ENCODE measurements at places on chromosomes 6 and 20.

DNA sequence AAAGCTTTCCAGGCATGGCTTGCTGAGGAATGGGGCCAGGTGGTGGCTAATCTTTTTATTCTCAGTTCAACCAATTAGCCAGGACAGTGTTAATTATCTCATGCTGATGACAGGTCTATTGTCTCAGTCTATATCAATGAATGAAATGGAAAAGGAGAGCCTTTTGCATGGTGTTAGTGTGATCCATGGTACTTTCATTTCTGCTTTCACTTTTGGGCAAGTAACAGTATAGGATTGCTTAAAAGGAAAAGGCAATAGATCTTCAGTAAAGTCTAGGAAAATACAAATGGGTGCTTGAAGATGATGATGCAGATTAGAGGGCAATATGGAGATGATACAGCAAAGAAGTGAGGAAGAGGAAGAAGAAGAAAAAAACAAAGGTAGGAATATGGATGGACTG is 430.3 kb downstream of the TFAP2A start:
- DNase-seq = no peak

DNA sequence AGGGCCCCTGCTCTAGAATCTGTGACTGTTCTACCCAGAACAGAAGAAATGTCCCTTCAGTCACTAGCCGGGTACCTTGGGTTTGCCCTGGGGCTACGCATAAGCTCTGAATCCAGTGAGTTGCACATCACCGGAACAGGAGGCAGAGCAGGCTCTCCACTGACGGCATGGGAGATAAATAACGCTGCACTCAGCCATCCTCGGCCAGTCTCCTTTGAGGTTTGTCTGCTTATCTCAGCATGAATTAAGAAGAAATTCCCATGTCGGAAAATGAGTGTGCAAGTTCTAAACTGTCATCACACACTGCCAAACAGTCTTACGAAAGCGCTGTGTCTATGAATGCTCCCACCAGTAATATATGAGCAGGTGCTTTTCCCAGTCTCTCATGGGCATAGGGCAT is 90.8 kb downstream of the FAM50B start:
- no peak for DNase-seq

DNA sequence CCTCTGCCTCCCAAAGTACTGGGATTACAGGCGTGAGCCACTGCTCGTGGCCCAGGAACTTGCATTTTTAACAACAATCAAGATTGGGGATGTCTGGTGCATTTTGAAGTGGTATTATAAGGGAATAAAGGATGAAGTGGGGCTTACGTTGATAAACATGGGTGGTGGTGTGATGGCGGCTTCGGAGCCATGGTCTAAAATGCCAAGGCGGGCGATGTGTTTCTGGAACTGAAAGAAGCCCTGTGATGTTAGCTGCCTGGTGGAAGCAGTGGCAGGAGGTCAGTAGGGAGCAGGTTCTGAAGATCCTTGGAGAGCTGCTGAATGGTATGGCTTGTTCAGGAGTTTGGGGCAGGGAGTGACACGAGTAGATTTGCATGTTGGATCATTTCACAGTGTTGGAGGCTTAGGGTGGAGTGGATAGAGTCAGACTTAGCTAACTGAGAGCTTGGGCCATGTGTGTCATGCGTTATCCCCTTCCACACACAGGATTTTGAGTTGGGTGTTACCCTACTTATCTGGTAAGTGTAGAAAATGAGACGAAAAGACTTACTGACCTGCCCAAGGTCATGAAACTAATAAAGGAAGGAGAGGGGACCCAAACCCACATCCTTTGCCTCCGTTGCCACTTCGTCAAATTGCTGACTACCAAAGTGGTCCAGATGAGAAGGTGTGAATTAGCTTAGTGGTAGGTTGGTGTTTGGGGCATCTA is 1.5 kb downstream of the NELFCD start:
- no peak for DNase-seq

GRCh38 chr6:149458806-149459205 is 26.0 kb downstream of the ZC3H12D start:
- no peak for DNase-seq

DNA sequence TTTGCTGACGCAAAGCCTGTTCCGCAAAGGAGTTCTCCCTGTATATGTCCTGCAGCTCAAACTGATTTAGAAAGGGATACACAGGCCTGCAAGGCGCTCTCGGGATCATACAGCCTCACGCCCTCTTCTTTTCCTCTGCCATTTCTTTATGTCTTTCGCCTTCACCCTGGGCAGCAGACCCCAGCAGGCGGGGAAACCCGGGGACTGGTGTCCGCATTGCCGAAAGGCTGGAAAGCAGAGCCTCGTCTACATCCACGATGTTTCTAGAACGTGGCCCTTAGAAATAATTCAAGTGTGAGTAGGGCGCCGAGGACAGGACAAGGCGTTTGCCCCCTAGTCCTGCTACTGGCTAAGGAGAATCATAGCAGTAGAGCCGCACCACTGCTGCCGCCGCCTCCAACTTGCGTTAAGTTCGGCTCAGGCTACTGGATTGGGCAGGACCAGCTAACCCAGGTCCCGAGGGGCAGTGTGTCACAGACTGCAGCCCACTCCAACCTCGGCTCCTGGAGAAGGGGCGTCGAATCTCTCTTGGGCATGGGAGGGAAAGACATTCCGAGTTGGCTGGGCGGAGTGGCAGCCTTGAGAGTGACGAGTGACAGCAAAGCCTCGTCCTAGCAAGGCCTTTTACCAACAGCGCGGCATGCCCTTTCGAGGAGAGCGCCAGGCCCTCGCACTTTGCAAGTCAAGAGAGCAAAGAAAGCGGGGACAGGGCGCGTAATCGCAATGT is 2.6 kb upstream of the TBX18 start:
- no peak for DNase-seq

DNA sequence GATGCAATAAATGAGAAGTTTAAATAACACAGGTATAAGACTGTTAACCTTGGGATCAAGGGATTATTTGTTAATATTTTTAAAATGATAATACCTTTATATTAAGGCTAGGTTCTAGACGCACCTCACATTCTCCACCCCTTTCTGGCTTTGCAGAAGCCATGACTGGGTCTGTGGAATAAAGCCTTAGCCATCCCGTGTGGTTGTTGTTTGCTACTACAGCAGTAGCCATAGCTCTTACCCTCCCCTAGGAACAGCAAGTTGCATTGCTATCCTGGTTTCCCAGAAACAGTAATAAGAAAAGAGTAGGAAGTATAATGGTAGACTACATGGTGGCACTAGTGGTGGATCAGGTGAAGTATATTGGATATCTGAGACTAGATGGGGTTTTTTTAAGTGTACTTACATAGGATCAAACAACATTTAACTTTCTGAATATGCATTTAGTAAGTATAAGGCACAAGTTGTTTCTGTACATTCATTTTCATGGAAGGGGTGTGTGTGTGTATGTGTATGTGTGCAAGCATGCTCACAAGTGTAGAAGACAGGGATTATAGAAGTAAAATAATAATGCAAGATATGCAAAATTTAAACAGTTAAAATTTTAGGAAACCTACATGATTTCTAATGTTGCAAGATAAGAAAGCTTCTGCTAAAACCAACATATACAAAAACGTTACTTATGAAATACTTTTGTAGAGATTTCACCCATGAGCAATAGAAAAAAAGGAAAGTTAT is 384.2 kb downstream of the PRKN start:
- DNase-seq = no peak

DNA sequence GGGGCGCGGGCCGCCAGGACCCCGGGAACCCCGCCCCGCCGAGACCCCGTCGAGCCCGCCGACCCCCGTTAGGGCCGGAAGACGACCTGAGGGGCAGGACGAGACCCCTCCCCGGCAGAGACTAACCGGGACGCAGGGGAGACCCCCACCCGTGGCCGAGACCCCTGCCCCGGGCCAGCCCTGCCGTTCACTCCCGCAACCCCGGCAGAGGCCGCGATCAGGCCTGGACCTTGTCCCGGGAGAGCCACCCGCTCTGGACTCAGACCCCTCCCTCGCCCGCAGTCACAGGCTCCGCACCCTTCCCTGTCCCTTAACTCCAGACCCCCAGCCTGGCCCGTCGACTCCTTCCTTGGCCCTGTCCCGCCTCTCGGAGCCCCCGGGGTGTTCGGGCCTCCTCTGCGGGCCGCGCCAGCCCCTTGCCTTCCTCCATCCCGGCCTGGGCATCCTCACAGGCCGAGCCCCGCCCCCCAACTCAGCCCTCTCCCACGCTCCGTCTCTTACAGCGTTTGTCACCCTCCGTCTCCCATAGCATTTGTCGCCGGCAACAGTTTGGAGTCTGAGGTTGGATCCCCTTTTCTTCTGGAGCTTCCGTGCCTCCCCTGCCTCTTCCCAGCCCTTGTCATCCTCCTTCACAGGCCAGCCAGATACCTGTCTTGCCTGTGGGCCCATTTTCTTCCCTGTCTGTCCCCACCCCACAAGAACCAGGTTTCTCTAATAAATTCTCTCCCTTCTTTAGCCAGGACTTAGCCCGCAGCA is 569 bp downstream of the TCEA2 start:
- peak; percentile 50 for DNase-seq

DNA sequence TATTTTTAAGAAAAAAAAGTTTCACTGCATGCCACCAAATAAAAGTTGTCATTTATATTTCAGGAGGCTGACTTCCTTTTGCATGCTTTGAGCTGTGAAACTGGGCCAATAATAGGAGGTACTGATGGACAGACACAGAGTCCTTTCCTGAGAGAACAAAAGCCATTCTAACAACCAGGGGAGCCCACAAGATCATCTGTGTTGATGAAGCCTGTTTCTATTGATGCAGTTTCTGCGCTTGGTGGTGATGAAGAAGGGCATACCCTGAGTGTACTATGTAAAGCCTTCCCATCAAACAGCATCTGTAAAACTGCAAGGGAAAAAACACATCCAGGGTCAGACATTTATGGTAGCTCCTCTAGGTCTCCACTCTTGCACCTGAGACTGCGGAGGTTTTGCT is 34.8 kb downstream of the ABHD12 start:
- DNase-seq = no peak

DNA sequence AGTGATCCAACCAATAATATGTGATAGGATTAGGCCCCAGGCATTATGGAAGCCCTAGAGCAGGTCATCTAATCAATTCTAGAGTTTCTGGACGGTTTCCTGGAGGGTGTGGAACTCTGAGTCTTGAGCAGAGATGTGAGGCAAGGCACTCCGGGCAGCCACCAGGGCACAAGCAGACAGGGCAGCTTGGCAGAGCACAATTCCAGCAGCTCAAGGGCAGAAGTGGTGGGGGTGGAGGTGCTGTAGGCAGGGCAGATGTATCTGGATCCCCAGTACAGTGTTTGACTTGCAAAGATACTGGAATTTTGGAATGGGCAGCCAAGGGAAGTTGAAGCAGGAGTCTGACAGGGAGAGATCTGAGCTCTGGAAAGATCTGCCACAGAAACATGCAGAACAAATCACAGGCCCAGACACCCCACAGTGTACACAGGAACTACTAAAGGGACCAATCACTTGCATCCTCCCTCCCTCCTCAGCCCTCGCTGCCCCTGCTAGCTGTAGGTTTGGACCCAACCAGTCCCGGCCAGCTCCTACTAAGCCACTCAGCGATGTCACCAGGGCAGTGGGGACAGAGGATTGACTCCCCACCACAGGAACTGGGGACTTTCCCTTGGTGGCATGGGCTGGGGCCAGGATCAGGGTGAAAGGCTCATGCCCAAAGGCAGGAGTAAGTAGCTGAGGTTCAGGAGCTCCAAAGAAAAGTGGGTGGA is 47.0 kb downstream of the TFEB start:
- no peak for DNase-seq

GRCh38 chr20:19945732-19946670 is 71.2 kb upstream of the NAA20 start:
- DNase-seq = no peak

DNA sequence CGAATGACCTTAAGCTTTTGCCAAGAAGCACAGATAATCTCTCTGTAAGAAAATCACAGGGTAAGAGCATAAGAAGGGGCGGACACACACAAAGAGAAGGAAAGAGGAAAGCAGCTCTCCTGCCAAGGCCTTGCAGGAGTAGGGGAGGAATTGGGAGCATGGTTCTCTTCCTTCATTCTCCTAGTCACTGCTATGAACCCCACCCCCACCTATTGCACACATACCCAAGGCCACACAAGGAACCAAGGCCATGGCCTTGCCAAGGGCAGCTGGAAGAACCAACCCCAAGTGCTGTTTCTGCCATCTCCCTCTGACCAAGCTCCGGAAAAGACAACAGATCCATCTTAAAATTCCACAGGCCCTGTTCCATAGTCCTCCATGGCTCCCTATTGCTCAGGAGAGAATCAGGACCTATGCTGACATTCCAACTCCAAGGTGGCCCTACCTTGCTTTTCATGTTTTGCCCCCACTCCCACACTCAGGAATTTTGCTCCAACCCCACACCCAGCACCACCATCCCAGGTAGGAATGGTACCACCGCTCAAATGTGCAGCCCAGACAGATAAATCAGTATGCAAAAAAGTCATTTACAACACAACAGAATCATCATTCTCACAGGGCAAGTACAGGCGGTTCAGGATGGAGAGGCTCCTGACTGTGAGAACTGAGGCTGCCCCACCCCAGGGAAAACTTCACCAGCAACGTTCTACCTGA is 31.3 kb downstream of the TRAM2 start:
- DNase-seq = no peak

GRCh38 chr6:24858177-24858653 is 59.5 kb upstream of the ARMH2 start:
- no peak for DNase-seq

GRCh38 chr20:53813636-53814035 is 220.0 kb upstream of the ZNF217 start:
- no peak for DNase-seq

- no peak for DNase-seq
Observed at GRCh38 chr6:37244430-37245310, 12.9 kb upstream of the TBC1D22B start.

GRCh38 chr6:135116571-135116970 is 61.9 kb upstream of the HBS1L start:
- no peak for DNase-seq

DNA sequence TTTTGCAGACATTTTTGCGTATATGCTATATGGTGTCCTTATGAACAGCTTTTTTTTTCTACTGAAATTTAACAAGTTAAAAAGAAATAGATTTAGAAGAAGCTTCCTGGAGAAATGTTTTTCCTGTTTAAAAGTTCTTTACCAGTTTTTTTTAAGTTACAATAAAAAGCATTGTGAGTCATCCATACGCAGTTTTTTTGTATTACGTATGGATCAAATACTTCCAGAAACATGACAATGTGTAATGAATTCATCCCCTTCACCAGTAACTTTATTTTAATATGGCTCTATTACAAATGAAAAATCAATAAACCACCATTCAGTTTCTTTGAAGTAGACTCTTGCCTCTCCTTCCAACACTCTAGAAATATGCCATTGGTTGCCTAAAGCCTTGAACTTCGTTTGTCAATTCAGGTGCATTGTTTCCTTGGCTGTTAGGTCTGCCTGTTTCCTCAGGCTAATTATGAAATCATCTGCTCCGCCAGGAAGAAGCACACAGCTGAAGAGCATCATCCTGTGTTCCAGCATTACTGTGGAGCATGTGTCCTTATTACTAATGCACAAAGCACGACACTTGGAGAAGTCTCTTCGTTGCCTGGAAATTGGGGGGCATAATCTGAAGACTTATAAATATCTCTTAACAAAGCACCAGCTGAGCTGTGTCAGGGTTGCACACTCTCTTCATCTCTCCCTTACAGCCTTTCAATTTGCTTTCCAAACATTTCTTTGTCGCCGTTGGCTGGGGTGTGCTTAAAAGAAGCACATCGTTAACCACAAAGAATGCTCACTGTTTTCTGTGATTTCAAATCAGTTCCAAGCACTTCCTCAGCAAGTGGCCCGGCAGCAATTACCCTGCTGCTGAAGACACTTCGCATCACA is 9.6 kb downstream of the MOXD1 start:
- DNase-seq = no peak

Measured in C1 segment of cervical spinal cord (tissue), 14 donors.